ENCODE measurements at places on chromosomes 5 and 9. TPM values are rescaled to one million over a fixed set of nuclear protein-coding genes. Genes with fewer than 3 reads are reported as not detected.

The UBAP2 gene
- 12.6 TPM for total RNA-seq

The PRRC1 gene
- 44.1 TPM for total RNA-seq

- no peak for DNase-seq
Measured at GRCh38 chr9:72262063-72262462, 102.9 kb downstream of the ZFAND5 start.

GRCh38 chr5:8721536-8721935 is 824.3 kb downstream of the SEMA5A start:
- no peak for DNase-seq
